ENCODE measurements at places on chromosomes 5 and 9.
A peak's percentile ranks its signal among the peaks of the same experiment; 100 is the strongest.

DNA sequence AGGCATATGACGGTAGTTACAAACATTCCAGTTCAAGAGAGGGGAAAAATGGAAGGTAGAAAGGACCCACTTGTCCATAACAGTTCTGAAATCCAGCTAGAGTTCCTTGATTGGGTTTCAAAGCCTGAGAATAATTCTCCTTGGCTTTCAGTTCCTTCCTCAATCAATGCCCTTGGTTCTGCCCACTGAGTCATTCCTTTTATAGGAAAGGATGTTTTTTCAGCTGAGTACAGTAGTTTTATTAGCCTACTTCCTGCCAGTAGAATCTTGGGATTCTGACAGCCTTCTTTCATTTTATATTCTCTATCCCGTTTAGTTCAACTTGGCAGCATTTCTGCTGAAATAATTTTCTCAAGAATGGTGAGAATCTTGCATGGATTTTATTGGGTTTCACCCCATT lies 386.9 kb upstream of the SMC2 start:
- no peak for DNase-seq

- no peak for DNase-seq
Observed at GRCh38 chr9:8491563-8491962, 692.0 kb upstream of the DMAC1 start.

- no peak for DNase-seq
Observed at GRCh38 chr9:15553528-15553898, 670 bp downstream of the CCDC171 start.

DNA sequence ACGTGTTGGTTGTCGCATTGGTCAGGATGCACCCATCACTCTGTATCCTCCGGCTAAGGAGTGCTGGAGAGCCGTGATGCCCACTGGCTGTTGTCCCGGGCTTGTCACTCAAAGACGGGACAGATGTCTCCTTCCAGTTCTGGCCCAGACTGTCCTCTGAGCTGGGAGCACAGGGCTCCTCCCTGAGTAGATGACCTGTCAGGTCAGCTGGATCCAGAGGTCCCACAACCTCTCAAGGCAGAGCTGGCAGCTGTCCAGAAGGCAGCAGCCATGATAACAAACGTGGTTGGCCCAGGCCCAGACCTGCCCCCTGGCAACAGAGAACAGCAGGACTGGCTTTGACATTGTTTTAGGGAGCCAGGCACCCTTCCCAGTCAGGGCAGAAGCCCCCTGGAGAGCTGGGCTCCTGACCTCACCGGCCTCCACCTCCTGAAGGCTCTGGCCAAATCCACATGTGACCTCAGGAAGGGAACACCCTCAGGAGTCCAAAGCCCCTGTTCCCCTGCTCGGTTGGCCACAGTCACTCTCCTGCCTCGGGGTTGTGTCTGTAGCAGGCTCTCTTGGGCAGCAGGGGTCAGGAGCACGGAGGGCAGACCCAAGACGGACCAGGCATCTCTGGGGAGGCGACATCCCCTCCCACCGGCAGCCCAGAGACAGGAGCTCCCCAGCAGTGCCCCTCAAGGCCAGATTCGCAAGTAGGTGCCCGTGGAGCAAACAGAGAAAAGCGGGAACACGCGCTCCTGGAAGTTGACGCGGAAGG lies 10.3 kb downstream of the TRIM7 start:
- no peak for DNase-seq

DNA sequence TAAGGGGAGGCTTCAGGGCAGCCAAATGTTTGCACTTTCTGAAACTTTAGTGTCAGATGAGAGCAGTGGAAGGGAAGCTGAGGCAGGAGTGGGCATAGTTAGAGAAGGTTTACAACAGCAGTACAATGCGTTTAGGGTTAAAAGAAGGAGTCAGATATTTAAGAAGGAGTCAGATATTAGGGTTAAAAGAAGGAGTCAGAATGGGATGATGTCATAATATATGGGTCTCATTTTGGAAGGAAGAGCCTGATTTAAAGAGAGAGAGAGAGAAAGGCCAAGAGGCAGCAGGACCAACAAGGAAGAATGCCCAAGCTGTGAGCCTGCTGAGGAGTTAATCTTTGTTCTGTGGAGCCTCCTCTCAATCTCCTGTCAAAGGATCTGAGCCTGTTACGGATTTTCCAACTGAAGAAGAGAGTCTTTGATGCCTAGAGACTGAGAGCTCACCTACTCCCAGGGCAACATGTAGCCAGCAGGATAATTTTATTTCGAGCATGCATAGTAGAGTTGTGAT lies 9.5 kb downstream of the ISL1 start:
- no peak for DNase-seq

GRCh38 chr5:30687461-30687860 lies 506.0 kb upstream of the CDH6 start:
- no peak for DNase-seq

- DNase-seq = peak; percentile 96
Observed at GRCh38 chr9:127862075-127863011, 7.9 kb upstream of the ENG start.

GRCh38 chr9:13769641-13770040 lies 490.1 kb upstream of the MPDZ start:
- DNase-seq = no peak

- no peak for DNase-seq
Observed at GRCh38 chr9:89814340-89815040, 209.7 kb downstream of the GADD45G start.

DNA sequence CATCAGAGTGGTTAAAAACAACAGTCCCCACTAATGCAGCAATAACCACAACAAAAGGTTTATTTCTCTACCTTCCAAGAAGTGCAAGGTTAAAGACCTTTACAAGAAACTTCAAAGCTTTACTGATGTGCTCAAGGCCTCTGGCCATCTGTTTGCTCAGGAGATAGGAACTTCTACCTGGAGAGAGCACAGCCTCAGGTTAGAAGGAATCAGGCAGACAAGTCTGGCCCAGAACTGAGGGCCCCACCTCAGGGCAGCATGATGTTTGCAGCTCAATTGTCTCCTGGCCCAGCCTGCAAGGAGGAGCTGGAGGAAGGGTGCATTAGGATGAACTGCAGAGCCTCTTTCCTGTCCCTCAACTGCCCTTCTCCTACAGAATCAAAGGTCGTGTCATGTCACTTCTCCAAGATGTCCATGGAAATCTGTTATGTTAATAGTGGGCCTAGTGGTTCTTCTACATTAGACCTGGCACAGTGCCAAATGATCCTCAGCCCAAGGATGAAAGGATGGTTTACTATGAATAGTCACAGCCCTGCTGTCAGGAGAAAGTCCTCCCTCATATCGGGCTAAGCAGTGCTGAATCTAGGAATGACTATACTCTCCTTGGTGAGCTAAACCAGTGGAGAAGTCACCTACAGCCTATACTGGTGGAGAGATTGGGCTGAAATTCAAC lies 98.9 kb upstream of the NTRK2 start:
- no peak for DNase-seq

GRCh38 chr5:133032852-133033742 lies 6.7 kb upstream of the ZCCHC10 start:
- DNase-seq = no peak

GRCh38 chr5:152271420-152271819 lies 133.7 kb downstream of the NMUR2 start:
- no peak for DNase-seq

DNA sequence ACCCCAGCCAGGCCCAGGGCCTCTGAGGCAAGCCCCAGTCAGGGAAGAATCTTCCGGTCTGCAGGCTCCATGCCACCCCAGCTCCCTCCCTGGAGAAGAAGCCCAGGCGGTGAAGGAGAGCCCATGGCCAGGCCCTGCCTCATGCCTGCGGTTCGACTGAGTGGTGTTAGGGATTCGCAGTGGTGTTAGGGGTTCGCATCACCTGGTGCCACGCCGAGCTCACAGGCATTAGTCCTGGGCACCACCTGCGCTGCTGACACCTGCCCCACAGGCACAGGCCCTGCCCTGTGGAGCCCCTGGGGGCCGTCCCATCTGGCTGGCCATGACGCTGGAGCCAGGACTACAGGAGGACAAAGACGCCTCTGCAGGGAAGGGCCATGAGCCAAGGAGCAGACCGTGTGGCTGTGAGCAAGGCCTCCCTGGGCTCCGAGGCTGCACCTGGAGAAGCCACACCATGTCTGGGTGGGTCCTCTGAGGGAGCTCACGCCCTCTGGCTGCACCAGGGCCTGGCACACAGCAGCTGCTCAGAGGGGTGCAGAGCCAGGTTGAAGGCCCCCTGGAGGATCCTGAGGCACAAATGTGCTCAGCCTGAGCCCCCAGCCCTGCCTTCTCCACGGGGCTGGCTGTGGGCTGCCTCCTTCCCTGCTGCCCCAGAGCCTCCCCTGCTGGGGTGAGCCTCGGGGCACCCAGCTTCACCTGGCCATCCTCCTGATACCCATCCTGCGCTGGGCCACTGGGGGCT lies 27.6 kb upstream of the RNF130 start:
- no peak for DNase-seq

- no peak for DNase-seq
Observed at GRCh38 chr5:34496260-34496691, 159.9 kb upstream of the RAI14 start.

GRCh38 chr9:136757328-136757727 lies 715 bp downstream of the LCN8 start:
- no peak for DNase-seq

- DNase-seq = no peak
Observed at GRCh38 chr5:929596-929995, 36.9 kb downstream of the TRIP13 start.

DNA sequence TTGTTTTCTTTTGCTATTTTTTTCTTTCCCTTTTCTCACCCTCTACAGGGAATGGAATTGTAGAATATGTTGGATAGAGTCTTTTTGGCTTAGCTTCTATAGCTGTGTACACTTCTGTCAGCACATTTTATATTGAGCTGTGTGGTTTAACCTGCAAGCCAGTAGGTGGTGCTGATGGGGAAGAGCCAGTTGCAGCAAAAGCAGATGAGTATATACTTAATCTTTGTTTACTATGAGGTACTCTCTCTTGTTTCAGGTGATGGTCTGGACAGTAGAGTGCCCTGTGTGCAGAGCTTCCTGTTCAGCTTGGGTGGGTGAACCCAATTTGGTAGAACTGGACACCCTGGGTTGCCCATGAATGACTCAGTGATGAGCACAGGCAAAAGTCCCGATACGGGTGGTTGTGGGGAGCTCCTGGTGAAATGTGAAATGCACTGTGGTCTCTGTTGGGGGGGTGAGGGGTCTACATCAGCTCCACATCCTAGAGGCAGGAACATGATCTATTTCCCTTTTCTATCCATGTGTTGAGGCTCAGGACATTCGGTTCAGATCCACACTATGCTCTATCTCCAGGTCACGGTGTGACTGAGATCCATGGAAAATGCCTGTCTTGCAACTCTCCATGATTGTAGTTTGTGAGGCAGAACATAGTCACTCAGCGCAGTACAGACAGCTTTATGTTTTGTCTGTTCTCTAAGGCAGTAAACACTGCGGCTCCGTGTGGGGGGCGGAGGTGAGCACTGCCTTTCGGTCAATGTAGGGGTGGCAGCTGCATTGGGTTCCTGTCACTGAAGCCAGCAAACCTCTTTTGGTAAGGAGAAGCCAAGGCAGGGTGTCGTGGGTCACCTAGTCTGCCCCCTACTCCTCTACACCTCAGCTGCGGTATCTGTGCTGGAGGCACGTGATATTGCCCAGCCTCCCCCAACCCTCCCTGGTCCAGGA lies 353.2 kb downstream of the PRR16 start:
- no peak for DNase-seq

DNA sequence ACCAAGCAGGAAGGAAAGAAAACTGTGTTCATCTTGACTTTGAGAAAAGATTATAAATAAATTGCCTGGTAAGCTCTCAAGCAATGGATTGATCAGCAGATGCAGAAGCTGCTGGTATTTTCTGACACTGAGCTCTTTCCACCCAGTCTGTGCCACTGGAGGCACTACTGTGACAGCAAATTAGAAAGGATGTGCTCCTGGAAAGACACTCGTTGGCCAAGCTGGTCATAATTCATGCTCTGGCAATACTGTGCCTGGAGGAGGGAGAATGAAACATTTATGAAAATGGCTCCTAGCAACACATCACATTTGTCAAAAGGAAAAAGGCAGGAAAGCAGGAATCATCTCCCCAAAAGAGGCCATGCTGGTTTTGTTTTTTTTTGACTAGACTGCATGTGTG lies 84.2 kb downstream of the CAVIN4 start:
- DNase-seq = no peak

DNA sequence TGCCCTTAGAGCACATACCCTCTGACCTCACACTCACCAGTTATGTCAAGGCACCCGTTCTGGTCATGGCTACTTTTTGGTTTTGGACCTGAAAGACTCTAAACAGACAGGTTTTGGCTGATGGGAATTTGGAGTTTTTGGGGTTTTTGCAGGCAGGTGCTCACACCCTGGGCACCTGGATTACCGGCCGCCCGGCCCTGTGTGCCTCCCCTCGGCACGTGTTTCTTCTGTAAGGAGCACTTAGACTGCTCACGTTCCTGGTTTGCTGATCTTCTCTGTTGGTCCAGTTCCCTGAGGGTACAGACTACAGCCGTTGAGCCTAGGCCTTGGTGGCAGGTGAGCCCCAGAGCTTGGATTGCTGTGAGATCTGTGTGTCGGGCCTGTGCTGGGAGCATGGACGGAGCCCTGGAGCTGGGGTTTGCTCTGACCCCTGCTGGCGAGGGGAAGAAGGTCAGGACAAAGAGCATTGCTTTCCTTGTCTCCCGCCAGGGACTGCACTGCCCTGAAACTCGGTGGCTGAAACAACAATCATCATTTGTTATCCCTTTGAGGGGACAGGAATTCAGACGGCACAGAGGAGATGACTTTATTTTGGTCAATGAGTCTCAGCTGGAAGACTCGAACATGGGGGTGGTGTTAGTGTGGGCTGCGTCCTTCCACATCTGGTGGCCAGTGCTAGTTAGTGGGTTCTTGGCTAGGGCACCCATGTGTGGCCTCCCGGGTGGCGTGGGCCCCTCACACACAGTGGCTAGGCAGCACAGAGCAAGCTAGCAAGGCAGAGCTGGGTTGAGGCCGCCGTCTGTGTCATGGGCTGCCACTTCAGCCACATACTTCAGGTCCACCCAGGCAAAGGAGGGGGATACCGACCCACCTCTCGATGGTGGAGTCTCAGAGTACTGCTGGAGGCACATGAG lies 76.4 kb downstream of the EHMT1 start:
- no peak for DNase-seq

GRCh38 chr5:30804739-30805505 lies 388.6 kb upstream of the CDH6 start:
- no peak for DNase-seq

- no peak for DNase-seq
Observed at GRCh38 chr5:80025069-80025468, 10.1 kb upstream of the THBS4 start.

DNA sequence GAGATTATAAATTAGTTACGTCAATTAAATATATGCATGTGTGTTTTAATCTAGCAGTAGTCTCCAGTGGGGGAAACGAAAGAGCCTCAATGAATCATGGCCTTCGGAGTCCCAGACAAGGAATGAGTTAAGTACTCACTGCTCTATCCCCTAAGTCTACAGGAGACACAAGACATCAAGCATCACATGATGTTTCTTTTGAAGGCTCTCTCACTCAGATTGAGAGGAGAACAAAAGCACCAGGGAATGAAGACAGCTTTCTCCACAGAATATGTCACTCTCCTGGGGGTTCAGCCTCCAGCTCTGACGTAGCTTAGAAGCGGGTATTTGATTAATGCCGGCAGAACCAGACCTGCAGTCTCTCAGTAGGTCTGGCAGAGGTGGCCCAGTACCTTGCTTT lies 381.4 kb downstream of the ACTL7B start:
- no peak for DNase-seq

- no peak for DNase-seq
Observed at GRCh38 chr9:6068983-6069382, 53.6 kb upstream of the RANBP6 start.

GRCh38 chr9:78149702-78150291 lies 86.1 kb upstream of the CEP78 start:
- DNase-seq = no peak

All from bone marrow (tissue), 2 donors.